Uterine smooth muscle cell (primary cell): ENCODE measurements at places on chromosomes 12 and 14. TPM values are rescaled to one million over a fixed set of nuclear protein-coding genes. Genes with fewer than 3 reads are reported as not detected.

MFAP5 gene
- 5.8 and 19.1 TPM in 2 replicates for total RNA-seq

TAS2R43 gene
- 3.5 and 5.3 TPM in 2 replicates for total RNA-seq

FGF23 gene
- not detected in 2 replicates for total RNA-seq

GPR132 gene
- under 0.01 and 0.25 TPM in 2 replicates for total RNA-seq

OR10A7 gene
- not detected in 2 replicates for total RNA-seq

ADGRD1 gene
- 0.11 and 1.1 TPM in 2 replicates for total RNA-seq

SMCO2 gene
- 0.12 and 0.22 TPM in 2 replicates for total RNA-seq

SERPINA10 gene
- total RNA-seq = under 0.01 TPM in 1 of 2 replicates, not detected in the other

OR6C2 gene
- total RNA-seq = not detected in 2 replicates

KRT72 gene
- not detected in 2 replicates for total RNA-seq

RNF212B gene
- not detected in 2 replicates for total RNA-seq

DDN gene
- total RNA-seq = 0.12 and 0.33 TPM in 2 replicates

DYRK2 gene
- 28.5 and 33.6 TPM in 2 replicates for total RNA-seq

UNG gene
- total RNA-seq = 25.8 and 29.2 TPM in 2 replicates

RAPGEF3 gene
- 5.3 and 6.1 TPM in 2 replicates for total RNA-seq

APOF gene
- total RNA-seq = not detected in 2 replicates

SLC2A3 gene
- total RNA-seq = 129 and 132 TPM in 2 replicates

EMP1 gene
- 77.4 and 264 TPM in 2 replicates for total RNA-seq

TMEM179 gene
- 0.25 and 1.00 TPM in 2 replicates for total RNA-seq

B3GNT4 gene
- 0.11 TPM in 1 of 2 replicates, not detected in the other for total RNA-seq

KRT82 gene
- not detected in 2 replicates for total RNA-seq

SLC25A21 gene
- 2.9 and 17.3 TPM in 2 replicates for total RNA-seq

NXPH4 gene
- 1.7 and 4.0 TPM in 2 replicates for total RNA-seq

FOXG1 gene
- under 0.01 TPM in 1 of 2 replicates, not detected in the other for total RNA-seq

CPNE6 gene
- not detected in 2 replicates for total RNA-seq

AMIGO2 gene
- 19.3 and 104 TPM in 2 replicates for total RNA-seq

FAM186B gene
- 0.12 and 0.22 TPM in 2 replicates for total RNA-seq

MUCL1 gene
- total RNA-seq = not detected in 2 replicates

POTEG gene
- not detected in 2 replicates for total RNA-seq

ZFHX2 gene
- total RNA-seq = 0.11 and 0.62 TPM in 2 replicates

LBHD2 gene
- not detected in 2 replicates for total RNA-seq

GSC gene
- total RNA-seq = 0.22 TPM in 1 of 2 replicates, not detected in the other

OR10P1 gene
- total RNA-seq = not detected in 2 replicates

TMEM253 gene
- total RNA-seq = not detected in 2 replicates

POLE gene
- total RNA-seq = 16.4 and 49.5 TPM in 2 replicates
